ENCODE measurements at places on chromosomes 4 and X.

- no peak for DNase-seq
Measured at GRCh38 chr4:86626066-86626465, 32.0 kb downstream of the PTPN13 start.

GRCh38 chrX:110989447-110989846 is 106.5 kb upstream of the PAK3 start:
- no peak for DNase-seq

- DNase-seq, result no peak
Measured at GRCh38 chr4:27524224-27524623, 663.6 kb downstream of the STIM2 start.

GRCh38 chrX:15335135-15336022 is at the start of gene PIGA:
Gene PIGA, minus strand, starts transcription at chrX:15335523. Its CDS starts 3,593 bp downstream, at chrX:15331930.
- DNase-seq, result peak; percentile 83

DNA sequence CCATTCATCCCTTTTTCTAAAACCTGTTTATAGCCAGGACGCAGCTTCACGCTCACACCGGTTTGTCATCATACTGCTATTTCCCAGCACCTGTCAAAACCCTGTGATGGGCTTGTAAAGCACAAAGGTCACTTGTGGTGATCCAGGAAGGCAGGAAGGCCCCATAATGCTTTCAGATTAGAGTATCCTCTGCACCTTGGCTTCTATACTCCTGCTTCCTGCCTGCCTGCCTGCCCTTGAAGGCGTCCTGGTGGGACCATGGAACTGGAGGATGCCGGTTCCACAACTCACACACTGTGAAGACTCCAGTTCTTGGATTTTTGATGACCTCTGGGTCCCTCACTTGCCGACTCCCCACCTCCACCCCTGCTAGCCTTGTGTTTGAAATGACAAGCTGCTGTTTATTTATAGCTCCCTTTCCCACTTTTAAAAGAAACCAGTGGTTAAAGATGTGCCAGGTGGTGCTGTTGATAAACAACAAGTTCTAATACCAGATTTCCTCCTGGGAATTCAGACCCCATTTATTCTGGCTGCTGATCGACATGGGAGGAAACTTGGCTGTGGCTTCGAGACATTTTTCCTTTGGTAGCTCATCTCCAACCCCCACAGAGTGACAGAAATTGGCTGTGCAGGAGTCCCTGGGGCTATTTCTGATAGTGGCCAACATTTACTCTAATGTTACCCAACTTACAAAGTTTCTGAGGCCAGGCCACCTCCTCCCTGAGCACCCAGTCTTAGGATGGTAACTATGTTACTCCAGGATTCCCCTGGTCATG is 211.5 kb downstream of the KDR start:
- no peak for DNase-seq

DNA sequence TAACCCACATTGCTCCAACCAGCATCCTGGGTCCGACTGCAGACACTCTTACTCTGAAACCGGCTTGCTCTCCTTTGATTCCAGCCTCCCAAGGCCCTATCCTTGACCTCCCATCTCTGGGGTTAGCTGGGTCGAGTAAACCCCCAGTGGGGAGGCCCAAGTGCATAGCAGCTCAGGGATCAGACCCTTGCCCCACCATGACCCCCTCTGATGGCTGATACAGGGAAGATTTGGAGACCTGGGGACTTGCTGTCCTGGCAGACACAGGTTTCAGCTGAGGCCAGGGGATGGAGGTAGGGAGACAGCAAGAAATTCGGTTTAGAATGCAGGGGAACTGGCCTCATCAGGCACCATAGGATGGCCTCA is 23.6 kb upstream of the CDKL5 start:
- no peak for DNase-seq

DNA sequence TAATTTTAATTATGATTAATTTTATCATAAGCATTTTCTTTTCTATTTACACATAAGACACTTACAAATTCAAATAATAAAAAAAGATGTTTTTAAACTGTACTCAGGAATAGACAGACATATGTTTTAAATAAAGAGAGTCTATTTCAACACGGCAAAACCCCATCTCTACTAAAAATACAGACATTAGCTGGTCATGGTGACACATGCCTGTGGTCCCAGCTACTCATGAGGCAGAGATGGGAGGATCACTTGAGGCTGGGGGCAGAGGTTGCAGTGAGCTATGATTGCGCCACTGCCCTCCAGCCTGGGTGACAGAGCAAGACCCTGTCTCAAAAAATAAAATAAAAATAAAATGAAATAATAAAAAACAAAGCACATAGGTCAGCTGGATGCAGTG is 14.8 kb downstream of the FAM9B start:
- DNase-seq, result no peak

DNA sequence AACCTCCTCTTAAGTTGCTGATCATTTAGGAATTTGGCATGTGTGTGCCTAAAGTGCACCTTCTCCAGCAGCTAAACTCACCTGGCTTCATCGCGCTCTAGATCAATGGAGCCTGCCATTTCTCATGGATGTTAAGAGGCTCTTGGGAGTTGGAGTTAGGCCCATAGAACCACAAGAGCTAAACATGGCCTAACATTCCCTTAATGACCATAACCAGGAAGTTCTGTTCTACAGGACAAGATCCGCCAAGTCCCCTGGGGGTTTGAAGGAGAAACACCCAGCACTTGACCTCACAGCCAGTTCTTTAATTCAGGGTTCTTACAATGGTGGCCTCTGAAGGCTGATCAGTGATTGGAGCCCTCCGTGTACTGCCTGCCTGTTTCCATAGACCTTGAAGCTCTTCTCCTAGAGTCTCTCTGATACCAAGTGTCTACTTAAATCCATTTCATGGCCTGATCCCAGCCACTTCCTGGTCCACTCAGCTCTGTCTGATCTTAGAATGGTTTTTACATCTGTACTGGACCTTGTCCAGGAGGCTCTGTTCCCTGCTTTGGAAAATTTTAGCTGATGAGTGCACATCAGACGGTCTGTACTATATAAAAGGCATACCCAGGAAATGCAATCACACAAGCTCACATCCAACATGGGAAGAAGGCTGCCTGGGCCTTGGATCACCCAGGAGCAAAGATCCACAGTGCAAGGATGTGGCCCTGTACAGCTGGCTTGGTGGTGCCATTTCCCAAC is 45.1 kb downstream of the RPS3A start:
- DNase-seq, result no peak

DNA sequence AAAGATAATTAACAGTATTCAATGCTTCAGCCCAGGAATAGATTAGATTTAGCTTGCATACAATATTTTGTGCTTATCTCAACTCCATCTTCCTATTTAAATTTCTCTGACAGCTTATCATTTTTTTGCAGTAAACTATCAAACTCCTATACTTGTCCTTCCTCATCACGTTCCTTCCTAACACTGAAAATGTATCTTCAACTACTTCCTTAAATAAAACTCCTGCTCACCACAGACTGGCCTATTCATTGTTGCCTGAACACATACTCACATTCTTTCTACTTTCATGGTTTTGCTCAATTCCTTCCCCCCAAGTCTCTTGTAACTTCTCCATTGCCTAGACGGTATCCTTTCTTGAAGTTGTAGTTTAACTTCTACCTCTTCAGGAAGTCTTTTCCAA is 28.5 kb upstream of the PTPN13 start:
- no peak for DNase-seq

DNA sequence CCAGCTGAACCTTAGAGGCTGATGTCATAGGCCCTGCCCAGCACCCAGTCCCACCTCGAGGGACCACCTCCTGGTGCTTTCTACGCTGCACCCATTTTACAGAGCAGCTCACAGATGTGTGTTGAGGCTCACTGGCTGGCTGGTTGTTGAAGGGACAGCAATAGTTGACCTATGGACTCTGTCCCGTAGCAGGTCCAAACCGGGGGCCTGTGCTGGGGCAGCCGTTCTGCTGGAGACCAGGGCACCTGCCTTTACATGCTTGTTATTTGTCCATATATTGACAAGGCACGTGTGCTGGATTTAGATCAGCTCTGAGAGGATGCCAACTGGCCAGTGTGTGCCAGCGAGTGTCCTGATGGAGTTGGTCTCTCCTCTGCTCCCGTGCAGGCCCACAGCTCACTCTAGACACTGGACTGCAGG is 58.1 kb downstream of the TNIP2 start:
- no peak for DNase-seq
